ENCODE measurements at places on chromosomes 3 and 15.

DNA sequence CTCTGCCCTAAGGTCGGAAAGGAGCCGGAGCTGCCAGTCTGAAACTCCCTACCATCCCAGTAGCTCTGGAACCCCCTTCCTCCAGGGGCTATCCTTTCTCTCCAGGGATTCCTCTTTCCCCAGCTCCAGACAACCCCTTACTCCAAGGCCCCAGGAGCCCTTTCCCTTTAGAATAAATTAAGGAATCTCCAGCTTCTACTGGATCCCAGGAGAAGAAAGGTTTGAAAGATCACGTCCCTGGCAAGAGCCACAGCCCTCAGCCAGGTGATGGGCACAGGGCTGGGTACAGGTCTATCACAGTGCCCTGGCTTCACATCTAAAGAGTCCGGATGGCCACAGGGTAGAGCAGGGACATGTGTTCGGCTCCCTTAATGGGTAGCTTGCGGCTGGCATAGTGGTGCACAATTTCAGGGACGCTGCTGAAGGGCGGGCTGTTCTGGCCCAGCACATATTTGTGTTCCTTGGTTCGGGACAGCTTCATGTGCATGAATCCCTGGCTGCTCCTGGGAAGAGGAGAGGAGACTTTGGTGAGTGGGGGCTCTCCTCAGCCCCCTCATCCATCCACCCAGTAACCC, 20.0 kb downstream of the SHF start:
- H3K4me3 ChIP-seq = peak overlapping the region; percentile 71
- no peaks in the 10 kb centered on the region for H3K36me3 ChIP-seq
- peak overlapping the region; percentile 95 for H3K27ac ChIP-seq
- H3K4me1 ChIP-seq = no peaks in the 10 kb centered on the region
- no peaks in the 10 kb centered on the region for H3K27me3 ChIP-seq

DNA sequence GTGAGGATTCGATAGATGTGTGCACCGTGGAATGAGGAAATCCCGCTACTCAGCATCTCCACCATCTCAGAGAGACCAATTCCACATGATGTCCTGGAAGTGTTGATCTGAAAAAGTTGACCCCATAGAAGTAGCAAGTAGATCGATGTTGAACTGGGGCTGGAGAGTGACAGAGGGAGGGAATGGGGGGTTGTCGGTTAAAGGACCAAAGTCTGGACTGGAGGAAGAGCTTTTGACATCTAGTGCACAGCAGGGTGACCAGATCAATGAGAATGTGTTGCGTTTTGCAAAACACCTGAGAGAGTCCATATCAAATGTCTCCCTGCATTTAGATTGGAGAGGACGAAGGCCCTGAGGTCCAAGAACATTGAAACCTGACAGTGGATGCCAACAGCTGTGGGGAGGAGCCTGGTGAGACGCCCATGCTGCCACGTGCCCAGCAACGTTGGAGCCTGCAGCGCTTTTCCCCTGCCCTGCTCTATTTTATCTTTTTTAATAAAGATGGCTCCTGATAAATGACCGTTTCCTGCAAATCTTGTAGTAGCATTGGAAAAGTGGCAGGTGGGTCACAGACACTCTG, 30.1 kb upstream of the RPL32 start:
- no peak overlapping the region for H3K4me3 ChIP-seq
- no peaks in the 10 kb centered on the region for H3K4me1 ChIP-seq
- H3K36me3 ChIP-seq = no peaks in the 10 kb centered on the region
- no peaks in the 10 kb centered on the region for H3K27me3 ChIP-seq

- no peaks in the 10 kb centered on the region for H3K27me3 ChIP-seq
- no peak for DNase-seq
- H3K27ac ChIP-seq = no peak overlapping the region
These were observed 13.7 kb downstream of the CYFIP1 start for GRCh38 chr15:22966321-22967083.

DNA sequence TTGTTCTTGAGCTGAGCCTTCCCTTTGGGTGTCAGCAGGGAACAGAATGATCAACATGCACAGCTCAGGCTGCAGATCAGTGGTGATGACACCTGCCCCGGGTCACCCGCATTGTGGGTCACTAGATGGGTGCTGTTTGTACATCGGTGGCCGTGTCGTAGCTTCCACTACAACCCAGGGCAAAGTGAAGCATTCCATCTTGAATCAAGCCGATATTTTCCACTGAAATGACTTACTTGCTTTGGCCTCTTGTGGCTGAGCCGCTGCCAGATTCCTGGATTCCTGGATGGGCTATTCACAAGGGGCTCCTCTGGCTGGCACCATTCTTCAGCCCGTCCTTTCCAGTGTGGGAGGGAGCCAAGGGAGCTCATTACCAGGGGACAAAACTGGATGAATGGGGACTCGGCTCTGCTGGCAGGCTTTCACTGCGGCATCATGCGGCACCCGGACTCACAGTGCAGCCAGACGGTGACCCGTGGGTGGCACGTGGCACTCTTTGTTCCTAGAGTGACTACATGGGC, 65.6 kb downstream of the SLCO3A1 start:
- no peak overlapping the region for H3K27ac ChIP-seq
- no peak overlapping the region for H3K4me3 ChIP-seq
- peaks cover 7% of the 10 kb centered on the region for H3K36me3 ChIP-seq
- no peaks in the 10 kb centered on the region for H3K27me3 ChIP-seq

All from psoas muscle (tissue), 8 donors.